ENCODE measurements at places on chromosomes 6 and 20. TPM values are rescaled to one million over a fixed set of nuclear protein-coding genes. Genes with fewer than 3 reads are reported as not detected.

The GSTA2 gene
- not detected for polyA plus RNA-seq

The CRISP2 gene
- polyA plus RNA-seq = not detected

The ADGRB3 gene
- polyA plus RNA-seq = not detected

The GPR6 gene
- polyA plus RNA-seq = not detected

The SLC22A2 gene
- not detected for polyA plus RNA-seq

The DIDO1 gene
- polyA plus RNA-seq = 42.8 TPM

The MAS1 gene
- polyA plus RNA-seq = not detected

The RCAN2 gene
- polyA plus RNA-seq = not detected

The NKAIN2 gene
- not detected for polyA plus RNA-seq

The ARMC12 gene
- polyA plus RNA-seq = 0.39 TPM

The IL20RA gene
- not detected for polyA plus RNA-seq

The FNDC11 gene
- 2.5 TPM for polyA plus RNA-seq

The BHLHE23 gene
- polyA plus RNA-seq = not detected

The ENPP1 gene
- 0.34 TPM for polyA plus RNA-seq

The ERVFRD-1 gene
- polyA plus RNA-seq = not detected

The SLC22A7 gene
- polyA plus RNA-seq = not detected

The CENPW gene
- polyA plus RNA-seq = 6.2 TPM

The SYTL3 gene
- 1.8 TPM for polyA plus RNA-seq

The FBXL4 gene
- polyA plus RNA-seq = 9.7 TPM

The FOXA2 gene
- polyA plus RNA-seq = not detected

The TIAM2 gene
- polyA plus RNA-seq = 5.8 TPM

The COL20A1 gene
- not detected for polyA plus RNA-seq

The OR2H2 gene
- not detected for polyA plus RNA-seq

The TBX18 gene
- polyA plus RNA-seq = not detected

The RWDD2A gene
- polyA plus RNA-seq = 1.8 TPM

The ARFGEF2 gene
- 8.5 TPM for polyA plus RNA-seq

The MOXD1 gene
- polyA plus RNA-seq = 9.0 TPM

The PSORS1C2 gene
- polyA plus RNA-seq = not detected

The VIP gene
- polyA plus RNA-seq = not detected

The PDYN gene
- polyA plus RNA-seq = not detected

The MEI4 gene
- 0.13 TPM for polyA plus RNA-seq

The ADAT2 gene
- 1.7 TPM for polyA plus RNA-seq

The ECHDC1 gene
- polyA plus RNA-seq = 77.5 TPM

The GJA1 gene
- not detected for polyA plus RNA-seq

The SLC32A1 gene
- not detected for polyA plus RNA-seq
